ENCODE measurements at places on chromosomes 16 and 17.

- no peak for DNase-seq
These were observed 4.0 kb downstream of the WNT3 start for GRCh38 chr17:46814446-46814845.

DNA sequence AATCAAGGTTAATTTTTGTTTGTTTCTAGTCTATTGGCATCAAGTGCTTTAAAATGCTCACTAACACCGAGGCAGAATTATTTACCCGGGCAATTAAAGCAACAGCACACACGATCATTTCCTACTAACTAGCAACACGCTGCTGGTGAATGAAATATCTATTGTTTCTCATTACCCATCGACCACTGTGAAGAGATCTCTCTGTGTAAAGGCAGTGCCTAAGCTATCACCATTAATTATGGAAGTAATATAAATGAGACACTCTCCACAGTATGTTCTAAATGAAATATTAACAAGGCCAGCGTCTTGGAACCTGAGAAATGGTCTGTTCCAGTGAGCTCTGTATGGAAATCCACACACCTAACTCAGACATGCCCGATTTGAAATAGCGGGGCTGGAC is 397.6 kb downstream of the MAF start:
- DNase-seq = no peak

DNA sequence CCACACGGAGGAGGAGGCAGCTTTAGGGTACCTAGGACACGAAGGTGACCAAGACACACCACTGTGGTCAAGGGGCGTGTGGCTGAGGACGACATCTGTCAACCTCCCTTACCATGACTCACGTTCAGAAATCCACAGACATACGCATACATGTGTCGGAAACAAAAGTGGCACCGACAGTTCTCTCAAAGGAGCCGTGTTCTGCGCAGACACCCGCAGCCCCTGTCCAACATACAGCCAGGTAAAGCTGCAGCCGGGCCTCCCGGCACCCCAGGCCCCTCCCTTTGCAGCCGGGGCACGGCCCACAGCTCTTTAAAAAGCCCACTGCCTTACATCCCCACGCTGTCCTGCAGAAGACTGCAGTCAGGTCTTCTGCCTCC is 40.5 kb upstream of the KLHDC4 start:
- no peak for DNase-seq

- DNase-seq = peak; percentile 86
These were observed 38.1 kb downstream of the SOST start for GRCh38 chr17:43720311-43721060.

- DNase-seq = peak; percentile 95
These were observed at the start of gene TBC1D24 for GRCh38 chr16:2474877-2475412. Gene TBC1D24 (plus strand): TSS chr16:2475127. CDS start chr16:2496149, 21,022 bp downstream.

DNA sequence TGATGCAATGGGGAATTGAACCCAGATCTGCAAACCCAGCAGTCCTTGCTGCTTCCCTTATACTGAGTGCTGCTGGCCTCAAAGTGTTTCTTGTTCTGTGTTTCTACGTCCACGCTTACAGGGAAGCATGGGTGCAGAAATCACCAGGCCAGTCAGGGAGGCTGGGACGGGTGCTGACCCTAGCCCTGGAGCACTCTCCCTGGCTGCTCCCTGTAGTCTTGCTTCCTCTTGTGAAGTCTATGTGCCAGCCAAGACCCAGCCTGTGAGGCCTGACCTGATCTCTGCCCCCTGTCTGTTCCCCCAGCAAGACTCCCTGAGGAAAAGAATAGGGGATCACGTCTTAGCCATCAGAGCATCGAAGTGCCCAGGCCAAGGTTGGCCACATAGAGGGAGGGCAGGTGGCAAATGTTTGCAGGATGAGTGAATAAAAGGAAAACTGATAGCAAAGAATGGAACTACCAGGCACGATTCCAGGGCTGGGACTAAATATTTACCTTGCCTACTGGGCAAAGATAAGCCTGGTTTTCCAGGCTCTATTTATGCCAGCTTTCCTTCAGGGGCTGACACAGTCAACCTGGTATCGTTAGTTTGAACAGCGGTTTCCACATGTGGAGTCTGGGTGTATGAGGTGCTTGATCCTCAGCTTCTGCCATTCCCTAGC is 41.2 kb upstream of the RHOT1 start:
- no peak for DNase-seq

Data from neural progenitor cell (in vitro differentiated cells).